Activated CD4-positive, alpha-beta T cell treated with anti-CD3 and anti-CD28 coated beads, Interleukin-2, amount 50 U/mL, for 24 hours (primary cell): ENCODE measurements at places on chromosomes 11 and 22.

- no peak for DNase-seq
Measured at GRCh38 chr11:47724041-47724729, 9.0 kb upstream of the AGBL2 start.

DNA sequence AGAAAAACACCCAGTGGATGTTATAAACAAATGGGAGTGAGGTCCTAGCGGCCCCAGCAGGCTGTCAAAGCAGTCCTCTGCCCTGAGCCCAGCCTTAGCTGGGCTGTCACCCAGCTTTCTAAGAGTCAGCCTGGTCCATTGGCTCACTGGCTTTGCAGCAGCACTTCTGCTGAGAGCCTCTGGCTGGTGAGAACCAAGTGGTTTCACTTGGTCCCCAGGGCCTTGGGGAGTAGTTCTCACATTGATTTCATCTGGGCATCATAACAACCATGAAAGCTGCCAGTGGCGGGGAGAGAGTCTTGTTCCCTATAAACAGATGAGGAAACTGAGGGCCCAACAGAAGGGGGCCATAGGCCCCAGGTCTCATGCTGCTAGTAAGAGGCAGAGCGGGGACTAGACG is 11.4 kb downstream of the SEC14L6 start:
- no peak for DNase-seq

GRCh38 chr22:27526901-27527300 is 274.7 kb downstream of the MN1 start:
- no peak for DNase-seq

DNA sequence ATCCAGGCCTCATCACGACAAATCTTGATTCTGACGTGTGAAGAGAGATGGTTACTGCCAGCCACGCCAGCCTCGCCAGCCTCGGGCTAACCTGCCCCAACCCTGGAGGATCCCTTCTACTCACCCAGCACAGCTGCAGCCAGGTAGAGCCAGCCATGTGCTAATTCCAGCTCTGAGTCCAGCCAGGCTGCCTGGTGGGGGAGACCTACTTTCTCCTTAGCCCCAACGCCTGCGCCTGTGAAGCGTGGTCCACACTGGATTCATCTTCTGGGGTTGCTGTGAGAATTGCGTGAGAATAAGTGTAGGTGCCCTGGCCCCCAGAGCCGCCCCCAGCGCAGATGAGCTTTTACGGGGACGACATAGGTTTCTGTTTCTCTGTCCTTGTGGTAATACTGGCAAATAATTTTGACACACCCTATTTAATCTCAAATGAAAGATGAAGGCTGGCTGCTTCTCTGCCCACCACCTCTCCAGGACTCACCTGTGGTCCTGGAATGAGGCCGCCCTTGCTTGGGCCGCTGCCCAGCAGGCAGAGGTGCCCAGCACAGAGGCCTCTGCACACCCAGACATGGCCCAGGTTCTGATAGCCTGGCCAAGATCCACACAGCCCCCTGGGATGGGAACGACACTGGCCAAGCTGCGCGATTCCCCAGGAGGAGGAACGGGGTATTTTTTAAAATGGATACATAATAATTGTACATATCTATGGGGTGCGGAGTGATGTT is 528.4 kb downstream of the TBC1D22A start:
- DNase-seq: no peak

DNA sequence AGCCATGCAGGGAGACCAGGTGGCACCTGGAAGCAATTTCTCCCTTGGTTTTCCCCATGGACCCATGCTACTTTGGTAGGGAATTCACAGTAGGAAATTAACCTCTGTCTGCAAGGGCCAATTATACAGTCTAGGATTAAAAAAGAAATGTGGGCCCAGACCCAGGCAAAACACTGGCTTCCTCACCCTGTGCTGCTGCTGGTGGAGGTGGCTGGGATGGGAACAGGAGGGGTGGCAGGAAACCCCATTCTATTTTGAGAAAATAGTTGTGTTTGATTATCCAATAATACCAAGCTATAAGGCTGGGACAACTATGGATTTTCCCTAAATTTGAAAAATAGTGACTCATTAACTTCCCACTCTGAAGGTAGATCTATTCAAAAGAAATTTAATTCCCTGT is 417.0 kb upstream of the NARS2 start:
- DNase-seq: no peak

GRCh38 chr22:37169406-37169805 is 18.6 kb downstream of the C1QTNF6 start:
- no peak for DNase-seq

GRCh38 chr11:18010121-18010670 is 2.7 kb downstream of the SERGEF start:
- DNase-seq: no peak

GRCh38 chr11:125871391-125872137 is 15.9 kb upstream of the HYLS1 start:
- DNase-seq: no peak

DNA sequence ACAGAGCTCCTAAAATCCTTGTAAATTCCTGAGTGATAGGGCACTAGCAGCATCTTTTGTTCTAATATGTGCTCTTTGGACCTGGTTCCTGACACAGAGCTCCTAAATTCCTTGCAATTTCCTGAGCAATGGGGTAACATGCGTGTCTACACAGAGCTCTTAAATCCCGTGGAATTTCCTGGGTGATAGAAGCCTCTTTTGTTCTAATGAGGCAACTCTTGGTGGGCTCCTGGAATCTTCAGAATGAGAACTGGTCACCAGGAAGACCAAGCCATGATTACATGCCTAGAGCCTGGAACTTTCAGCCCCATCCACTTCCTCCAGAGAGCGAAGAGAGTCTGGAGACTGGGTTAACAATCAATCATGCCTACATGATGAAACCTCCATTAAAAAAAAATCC is 19.0 kb downstream of the RSF1 start:
- DNase-seq: no peak

- DNase-seq: no peak
Measured at GRCh38 chr11:17750801-17751165, 16.2 kb downstream of the KCNC1 start.

DNA sequence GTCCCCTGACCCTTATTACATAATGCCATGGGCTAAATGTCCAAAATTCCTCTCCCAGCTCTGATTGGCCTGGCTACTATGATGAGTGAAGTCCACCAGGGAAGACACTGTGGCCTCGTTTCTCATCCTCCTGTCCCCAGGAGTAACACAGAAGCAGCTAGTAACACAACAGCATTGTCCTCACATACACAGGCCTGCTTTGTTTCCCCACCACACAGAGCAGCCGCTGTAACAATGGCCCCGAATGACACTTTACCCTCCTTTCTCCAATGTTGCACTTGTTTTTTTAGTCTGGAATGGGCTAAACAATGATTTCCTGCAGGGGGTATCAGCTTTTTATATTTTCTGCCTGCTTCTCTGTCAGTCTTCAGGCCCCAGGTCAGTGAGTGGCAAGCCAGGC is at the start of gene PRR5L:
Gene PRR5L, plus strand, starts transcription at position 363 of the 400 bp plus-strand sequence. CDS start 104,834 bp downstream, outside the sequence.
- DNase-seq: no peak

DNA sequence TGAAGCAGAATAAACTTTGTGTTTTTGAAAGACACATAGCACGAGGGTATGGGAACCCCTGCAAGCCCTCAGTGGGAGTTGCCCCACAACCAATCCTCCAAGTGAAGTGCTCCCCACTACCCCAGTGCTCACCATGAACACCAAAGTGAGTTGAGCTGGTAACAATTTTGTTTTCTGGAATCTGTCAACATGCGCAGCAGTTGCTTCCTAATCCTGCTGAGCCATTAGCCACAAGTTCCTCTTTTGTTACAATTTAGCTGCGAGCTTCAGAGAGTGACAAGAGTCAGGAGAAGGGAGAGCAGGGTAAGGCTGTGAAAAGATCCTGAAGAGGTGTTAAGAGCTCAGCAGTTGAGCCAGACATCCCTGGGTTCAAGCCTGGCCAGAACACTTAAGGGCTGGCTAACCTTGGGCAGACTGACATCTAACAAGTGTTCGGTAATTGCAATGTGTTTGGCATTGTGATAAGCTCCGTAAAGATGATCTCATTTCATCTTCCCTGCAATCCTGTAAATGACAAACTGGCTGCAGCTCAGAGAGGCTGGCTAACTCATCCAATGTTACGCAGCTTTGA is 24.1 kb upstream of the ASPHD2 start:
- DNase-seq: no peak

DNA sequence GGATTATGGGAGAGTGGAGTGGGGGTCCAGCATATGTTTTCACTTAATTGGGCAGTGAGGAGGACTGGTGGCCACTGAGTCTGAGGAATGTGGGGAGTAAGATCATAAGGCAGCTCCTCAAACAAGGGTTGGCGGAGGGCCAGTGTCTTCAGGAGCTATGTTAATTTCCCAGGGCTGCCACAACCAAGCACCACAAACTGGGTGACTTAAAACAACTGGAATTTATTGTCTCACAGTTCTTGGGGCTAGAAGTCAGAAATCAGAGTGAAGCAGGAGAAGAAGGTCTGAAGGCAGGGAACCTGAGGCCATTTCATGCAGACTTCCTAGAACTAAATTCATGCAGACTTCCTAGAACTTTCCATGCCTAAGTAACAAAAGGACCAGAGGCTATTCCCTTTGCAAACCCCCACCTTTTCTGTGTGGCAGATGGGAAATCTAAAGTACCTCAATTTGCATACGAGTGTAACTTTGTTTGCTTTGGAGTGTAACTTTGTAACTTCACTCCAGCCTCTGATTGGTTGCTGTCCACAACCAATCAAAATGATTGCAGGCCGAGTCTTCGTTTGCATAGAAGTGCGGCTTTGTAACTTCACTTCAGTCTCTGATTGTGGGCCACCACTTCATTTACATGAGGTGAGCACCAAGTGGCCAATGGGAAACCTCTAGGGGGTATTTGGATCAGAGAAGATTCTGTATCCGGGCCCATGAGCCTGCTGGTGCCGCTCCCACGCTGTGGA is 50.5 kb upstream of the ZBED5 start:
- no peak for DNase-seq

DNA sequence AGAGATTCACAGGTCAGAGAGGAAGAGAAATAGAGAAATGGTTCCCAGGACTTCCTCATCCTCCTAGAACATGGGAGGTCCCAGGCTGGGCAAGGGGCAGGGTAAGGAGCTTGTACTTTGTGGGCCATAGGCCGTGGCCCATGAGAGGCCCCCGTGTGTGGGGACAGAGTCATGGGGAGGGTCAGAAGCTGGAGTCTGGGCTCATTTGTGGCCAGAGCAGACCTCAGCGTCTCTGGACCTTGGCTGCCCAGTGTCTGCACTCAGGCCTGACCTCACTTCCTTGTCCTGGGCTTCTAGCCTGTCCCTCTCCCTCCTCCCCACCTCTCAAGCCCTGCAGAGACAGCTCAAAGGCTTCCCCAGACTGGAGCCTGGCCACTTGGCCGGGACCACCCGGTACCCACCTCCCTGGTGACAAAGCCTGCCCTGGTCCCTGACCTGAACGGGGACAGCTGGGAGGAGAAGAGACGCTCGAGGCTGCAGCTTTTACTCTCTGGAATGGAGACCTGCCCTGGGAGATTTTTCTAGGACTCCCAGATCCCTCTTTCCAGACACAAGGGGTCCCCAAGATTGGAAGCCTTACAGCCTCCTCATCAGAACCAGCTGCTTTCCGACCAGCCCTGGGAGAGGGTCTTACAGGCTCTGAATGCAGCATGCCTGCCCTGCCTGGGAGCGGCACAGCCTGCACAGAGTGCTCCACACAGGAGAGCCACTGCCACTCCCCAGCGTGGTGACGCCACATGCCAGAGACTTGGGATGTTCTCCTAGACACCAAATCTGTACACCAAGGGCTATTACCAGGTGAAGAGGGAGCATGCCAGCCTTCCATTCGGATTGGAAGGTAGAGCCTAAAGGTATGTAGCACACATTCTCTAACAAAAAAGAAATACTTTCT is 569.0 kb upstream of the B3GAT1 start:
- DNase-seq: no peak

GRCh38 chr22:46974631-46975585 is 212.5 kb downstream of the TBC1D22A start:
- no peak for DNase-seq

DNA sequence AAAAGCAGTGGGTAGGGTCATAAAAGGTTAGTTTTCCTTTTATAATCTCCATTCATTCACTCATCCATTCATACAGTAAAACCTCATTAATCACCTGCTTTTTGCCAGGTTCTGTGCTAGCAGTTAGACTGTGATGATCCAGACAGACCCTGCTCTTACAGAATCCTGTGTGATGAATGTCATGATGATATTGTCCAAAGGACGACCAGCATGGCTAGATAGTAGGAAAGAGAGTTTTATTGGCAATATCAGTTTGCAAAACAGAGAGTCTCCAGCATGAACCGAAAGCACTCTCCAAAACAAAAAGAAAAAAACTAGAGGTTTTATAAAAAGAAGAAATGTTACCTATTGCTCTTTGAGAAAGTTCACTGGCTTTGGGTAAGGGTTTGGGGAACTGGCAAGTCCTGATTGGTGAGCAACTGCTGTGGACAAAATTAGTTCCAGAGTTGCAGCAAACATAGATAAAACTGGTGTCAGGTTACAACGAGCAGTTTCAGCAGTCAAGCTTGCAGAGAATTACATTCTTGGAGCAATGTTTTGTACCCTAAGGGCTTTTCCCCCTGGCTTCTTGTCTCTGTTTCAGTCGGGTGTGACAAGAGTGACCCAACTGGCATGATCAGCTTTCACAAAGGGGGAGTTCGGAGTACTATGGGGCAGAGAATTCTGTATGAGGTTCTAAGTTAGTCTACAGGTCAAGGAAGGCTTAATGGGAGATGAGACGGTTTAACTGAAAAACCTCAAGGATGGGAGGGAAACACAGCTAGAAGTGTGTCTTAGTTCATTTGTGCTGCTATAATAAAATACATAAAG is 58.3 kb downstream of the HSD17B12 start:
- DNase-seq: no peak

DNA sequence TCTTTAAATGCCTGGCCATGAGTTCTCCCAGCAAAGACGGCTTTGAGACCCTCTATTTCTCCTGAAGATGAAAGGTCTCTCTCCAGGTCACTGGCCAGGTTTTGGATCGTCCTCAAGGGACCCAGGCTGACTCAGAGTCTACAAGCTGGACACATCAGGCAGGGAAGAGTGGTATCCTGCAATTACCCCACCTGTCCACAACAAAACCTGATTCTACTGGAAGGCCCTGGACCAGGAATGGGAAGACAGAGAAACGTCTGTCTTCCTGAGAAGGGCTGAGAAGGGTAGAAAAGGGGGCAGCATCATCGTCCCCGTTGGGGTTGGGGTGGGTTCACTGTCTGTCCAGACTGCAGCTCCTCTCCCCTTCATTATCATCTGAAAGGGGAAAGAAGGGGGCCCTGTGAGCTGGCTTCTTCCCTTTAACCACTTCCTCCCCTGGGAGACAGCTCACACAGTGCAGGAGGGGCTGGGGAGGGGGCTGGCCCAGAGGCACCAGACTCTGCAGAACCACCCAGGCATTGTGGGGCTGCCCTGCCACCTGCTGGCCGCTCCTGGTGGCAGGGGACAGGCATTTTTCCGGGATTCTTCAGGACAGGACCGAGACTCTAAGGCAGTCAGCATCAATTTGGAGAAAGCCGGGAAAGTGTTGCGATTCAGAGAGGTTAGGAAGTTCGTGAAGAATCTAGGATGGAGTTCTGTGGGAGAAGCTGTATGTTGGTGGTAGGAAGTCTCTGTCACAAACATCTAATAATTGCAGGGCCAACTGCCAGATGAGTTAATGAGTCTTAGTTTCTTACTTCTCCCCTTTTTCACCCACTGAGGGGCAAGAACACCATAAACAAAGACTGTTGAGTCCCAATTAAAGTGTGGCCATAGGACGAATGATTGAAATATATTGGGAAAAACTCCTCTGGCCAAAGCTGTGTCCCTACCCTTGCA is 57.6 kb downstream of the SYN3 start:
- DNase-seq: no peak
